Activated CD8-positive, alpha-beta memory T cell treated with anti-CD3 and anti-CD28 coated beads for 1 hour (primary cell): ENCODE measurements at places on chromosomes 4 and X.

DNA sequence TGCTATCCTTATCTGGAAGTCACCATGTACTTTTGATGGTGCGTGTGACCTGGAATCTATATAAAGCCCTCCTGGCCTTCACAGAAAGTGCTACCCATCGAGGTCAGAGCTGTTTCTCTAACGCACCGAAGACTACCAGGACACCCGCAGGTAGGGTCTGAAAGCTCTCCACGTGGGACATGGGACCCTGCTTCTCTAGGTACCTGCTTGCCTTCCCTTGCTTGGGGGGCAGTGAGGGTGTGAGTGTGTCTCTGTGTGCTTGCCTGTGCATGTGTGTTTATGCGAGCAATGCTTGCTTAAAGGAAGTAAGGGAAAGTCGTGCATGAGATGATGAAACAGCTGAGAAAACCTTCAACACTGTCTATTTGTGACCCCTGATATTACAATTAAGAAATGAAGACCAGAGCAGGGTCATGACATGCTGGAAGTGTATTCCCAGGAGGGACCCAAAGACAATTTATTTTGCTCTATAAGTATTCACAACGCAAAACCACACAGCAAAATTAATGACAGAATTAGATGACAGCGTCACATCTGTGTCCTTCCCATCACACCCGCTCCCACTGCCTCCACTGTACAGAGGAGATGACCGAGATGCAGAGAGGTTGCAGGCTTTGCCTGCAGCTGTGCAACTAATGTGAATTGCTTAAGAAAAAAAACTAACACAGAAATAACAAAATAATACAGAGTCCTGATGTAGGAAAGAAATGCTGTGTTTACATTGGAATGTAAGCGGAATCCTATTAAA, 76.4 kb upstream of the HELT start:
- no peak for DNase-seq

- DNase-seq = no peak
These were observed 90.3 kb upstream of the CAMK2D start for GRCh38 chr4:113851816-113852215.

GRCh38 chr4:100287534-100287933, 97.3 kb upstream of the DDIT4L start:
- DNase-seq = no peak

GRCh38 chr4:163121689-163122088, 45.0 kb downstream of the NAF1 start:
- no peak for DNase-seq

- no peak for DNase-seq
These were observed 21.4 kb upstream of the FAM9B start for GRCh38 chrX:9055354-9055753.

GRCh38 chr4:23034731-23035130, 342.0 kb downstream of the GBA3 start:
- DNase-seq = no peak

- DNase-seq = no peak
These were observed 124.7 kb upstream of the LNX1 start for GRCh38 chr4:53716011-53716410.

- DNase-seq = no peak
These were observed 23.5 kb upstream of the SLC34A2 start for GRCh38 chr4:25632135-25632534.

DNA sequence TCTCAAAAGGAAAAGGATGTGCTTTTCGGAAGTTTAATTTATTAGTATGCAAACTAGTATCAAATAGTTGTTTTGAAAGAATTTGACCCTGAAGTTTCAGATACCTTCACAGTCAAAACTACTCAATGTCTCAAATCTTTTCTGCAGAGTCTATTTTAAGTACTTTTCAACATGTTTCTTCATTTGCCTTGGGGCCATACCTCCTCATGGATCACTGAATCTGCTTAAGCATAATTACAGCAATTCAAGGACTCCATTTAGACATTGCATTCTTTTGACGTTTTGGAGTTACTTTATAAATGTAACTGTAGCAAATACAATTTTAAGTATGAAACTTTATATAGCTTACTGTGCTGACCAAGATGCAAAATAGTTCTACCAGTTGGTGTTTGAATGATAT, 25.5 kb downstream of the PALLD start:
- DNase-seq = no peak

DNA sequence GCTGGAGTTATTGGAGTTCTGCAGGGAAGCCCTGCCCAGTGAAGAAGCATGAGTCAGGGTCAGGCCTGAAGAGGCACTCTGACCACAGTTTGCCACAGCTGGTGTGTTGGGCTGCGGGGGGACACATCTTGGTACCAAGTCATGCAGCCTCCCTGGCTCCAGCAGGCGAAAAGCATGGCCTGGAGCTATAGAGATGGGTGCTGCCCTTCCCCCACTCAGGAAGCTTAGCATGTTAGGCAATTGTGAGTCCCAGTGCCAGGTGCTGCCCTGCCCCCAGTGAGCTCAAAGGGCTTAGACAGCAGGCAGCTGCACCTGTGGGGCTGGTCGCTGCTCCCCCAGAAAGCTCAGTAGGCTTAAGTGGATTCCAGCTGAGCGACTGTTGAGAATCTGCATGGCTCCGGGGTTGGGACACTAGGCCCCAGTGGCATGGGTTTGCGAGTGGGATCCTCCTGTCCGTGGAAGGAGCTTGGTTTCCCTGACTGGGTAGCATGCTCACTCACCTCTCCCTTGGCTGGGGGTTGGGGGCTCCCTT, 755.5 kb downstream of the GLUD2 start:
- no peak for DNase-seq

GRCh38 chrX:106510713-106511403, 100.9 kb upstream of the RADX start:
- DNase-seq = no peak

GRCh38 chr4:112099701-112100297, 45.5 kb upstream of the FAM241A start:
- DNase-seq = no peak
